ENCODE measurements at places on chromosomes 1 and 21. TPM values are rescaled to one million over a fixed set of nuclear protein-coding genes. Genes with fewer than 3 reads are reported as not detected.

GRCh38 chr1:55150880-55151588, 64.1 kb downstream of the USP24 start:
- DNase-seq = no peak

DNA sequence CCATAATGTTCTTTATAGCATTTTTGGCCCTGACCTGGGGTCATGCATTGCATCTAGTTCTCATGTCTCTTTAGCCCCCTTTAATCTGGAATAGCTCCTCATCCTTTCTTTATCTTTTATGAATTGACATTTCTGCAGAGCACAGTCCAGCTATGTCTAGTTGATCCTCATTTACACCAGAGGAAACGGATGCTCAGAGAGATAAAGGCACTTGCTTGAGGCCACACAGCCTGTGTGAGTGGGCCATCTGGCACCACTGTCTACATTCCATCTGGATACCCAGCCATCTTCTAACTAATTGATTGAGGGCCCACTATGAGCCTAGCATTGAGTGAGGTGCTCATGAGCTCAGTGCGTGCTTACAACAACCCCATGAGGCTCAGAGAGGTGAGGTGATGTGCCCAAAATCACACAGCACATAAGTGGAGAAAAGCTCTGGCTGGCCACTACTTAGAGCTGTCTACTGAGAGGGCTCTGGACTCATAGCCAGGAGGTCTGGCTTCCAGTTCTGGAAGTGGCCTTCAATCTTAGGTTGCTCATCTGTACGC, 3.5 kb downstream of the HPCA start:
- DNase-seq = no peak

- no peak for DNase-seq
These were observed 399.5 kb downstream of the MATN1 start for GRCh38 chr1:30323841-30324240.

- DNase-seq = no peak
These were observed 29.3 kb downstream of the RAB4A start for GRCh38 chr1:229300099-229300757.

DNA sequence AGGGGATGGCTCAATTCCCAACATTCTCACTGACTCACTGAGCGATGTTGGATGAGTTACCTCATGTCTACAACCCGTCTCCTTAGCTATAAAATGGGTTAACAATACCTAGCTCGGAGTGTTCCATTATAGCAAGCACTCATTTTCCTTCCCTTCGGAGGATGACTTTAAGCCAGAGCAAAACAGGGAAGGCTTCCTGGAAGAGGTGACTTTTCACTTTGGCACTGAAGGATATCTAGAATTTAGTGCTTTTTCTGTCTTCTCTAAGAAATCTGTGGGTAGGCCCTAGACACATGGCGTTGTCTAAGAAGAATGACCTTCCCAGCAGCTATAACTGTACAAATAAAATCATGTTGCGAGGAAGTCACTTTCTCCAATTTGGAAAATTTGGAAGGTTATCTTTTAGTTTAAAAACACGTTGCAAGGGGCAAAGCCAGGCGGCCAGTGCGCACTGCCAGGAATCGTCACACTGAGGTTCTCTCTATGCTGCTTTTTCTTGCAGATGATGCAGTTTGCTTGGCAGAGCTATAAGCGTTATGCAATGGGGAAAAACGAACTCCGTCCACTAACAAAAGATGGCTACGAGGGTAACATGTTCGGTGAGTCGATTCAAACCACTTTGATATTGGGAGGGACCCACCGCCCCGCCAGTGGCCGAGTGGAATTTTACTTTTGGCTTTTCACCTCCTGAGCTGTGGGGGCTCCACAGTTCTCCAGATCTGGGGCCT, 69.5 kb downstream of the MAN1C1 start:
- no peak for DNase-seq

- no peak for DNase-seq
These were observed 45.4 kb downstream of the AGPAT3 start for GRCh38 chr21:43910460-43910859.

The PCBP3 gene
- 2.1 TPM for polyA plus RNA-seq

The ZNF281 gene
- 22.5 TPM for polyA plus RNA-seq

The TEX38 gene
- polyA plus RNA-seq = not detected

The PIGR gene
- polyA plus RNA-seq = not detected
